Stimulated activated CD8-positive, alpha-beta memory T cell treated with anti-CD3 and anti-CD28 coated beads, Interleukin-4, amount 100 ng/mL, for 4 hours (primary cell): ENCODE measurements at places on chromosomes 11 and 22.

DNA sequence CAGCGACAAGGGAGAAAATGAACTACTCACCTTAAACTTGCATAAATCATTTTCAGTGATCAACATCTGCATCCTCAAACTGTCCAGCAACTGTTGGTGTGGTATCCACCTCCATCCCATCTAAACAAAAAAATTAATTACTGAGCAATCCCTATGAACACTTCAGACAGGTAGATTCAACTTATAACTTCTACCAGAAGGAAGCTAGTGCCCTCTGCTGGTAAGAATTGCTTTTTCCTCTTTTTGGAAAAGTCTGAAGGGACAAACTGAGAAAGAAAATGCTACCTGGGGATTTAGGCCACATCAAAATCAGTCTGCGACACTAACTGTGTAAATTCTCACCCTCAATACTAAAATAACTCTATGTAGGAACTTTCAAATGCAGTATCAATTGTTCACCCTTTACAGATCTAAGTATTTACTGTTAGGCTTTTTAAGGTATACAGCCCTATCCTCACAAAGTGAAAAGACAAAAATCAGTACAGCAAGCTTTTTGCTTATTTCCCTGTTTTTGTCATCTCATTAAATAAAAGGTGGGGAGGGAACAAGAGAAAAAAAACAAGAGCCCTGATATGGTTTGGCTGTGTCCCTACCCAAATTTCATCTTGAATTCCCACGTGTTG is 17.9 kb downstream of the CLNS1A start:
- no peak for DNase-seq

DNA sequence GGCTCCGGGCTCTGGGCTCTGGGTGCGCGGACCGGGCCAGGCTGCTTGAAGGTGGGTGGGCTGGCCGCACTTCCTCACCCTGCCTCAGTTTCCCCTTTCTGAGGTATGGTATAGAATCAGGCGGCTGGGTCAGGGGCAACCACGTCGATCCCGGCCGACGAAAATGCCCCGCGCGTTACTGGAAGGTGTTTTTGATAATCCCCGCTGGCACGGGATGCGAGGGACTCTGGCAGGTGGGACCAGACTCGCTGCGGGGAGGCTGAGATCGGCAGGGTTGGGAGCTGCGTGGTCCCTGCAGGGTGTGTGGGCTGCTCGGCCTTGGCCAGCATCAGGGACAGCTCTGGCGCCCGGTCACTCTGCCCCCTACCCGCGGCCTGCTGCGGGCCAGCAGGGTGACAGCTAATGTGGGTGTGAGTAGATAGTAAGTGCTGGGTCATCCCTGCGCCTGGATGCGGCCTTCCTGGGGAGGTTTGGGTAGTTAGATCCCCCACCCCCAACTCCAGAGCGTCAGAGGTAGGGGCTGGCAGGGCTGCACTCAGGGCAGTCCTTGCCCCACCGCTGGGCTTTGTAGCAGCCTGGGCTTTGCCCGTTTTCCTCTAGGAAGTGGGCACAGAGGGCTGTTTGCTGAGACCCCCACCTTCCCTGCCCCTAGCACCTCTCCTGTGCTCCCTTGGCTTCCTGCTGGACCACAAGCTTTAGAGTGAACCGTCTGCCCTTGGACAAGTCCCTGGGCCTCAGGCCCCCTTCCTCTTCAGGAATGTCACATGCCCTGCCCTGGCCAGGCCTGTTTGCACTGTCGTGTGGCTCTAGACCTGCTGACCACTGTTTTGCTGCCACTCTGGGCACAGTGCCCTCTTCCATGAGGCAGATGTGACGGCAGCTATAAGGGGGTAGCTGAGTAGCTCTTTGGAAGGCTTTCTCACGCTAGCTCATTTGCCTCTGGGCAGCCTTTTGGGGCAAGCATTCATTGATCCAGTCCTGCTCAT is 579 bp downstream of the TANGO2 start:
- no peak for DNase-seq

DNA sequence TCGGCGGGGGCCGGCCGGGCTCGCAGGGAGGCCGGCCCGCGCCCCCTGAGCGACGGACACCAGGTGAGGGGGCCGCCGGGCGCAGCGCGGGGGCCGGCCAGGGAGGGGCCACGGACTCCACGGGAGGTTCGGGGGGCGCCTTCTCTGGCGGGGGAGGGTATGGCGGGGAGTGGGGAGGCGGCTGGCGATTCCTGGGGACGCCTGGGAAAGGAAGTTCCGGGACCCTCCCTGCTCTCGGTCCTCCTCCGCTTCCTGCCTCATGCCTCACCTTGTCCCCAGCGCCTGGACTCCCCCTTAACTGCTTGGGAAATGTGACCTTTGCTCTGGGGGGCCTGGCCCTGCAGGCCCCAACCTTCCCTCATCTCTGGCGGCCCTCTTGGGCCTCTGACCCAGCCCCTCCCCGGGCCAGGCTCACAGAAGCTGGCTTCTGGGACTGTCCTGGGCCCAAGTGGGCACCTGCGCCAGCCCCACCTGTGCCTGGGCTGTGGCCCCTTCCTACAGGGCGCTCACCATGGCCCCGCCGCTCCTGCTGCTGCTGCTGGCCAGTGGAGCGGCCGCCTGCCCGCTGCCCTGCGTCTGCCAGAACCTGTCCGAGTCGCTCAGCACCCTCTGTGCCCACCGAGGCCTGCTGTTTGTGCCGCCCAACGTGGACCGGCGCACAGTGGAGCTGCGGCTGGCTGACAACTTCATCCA is 516 bp downstream of the LRFN4 start:
- DNase-seq: no peak

DNA sequence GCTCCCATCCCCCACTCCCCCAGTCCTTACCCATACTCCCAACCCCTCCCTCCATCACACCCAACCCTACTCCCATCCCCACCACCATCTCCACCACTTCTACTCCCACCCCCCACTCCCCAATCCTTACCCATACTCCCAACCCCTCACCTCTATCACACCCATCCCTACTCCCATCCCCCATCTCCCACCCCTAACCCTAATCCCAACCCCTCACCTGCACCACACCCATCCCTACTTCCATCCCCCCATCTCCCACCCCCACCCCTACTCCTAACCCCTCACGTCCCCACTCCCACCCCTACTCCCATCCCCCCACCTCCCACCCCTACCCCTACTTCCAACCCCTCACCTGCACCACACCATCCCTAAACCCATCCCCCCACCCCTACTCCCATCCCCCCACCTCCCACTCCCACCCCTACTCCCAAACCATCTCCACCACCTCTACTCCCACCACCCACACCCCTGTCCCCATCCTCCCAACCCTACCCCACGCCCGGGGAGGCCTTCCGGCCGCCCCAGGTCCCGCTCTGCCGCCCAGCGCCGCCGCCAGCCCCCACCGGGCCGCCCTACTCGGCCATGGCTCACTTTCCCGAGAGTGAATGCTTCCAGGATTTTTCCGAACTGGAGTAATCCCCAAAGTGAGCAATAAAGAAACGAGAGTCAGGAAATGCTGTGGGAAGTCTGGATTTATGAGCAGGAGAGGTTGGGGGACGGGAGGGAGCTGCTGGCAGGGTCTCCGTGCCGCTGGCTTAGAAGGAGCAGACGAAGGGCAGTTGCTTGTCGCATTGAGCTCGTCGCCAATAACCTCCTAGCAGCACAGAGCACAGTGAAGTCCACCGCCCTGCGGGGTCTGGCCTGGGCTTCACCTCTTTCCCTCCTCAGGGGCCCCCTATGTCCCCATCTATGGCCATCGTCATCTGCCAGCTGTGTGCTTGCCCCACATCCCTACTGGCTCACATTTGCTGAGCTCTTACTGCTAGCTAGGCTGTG is 4.6 kb downstream of the PRG3 start:
- no peak for DNase-seq

DNA sequence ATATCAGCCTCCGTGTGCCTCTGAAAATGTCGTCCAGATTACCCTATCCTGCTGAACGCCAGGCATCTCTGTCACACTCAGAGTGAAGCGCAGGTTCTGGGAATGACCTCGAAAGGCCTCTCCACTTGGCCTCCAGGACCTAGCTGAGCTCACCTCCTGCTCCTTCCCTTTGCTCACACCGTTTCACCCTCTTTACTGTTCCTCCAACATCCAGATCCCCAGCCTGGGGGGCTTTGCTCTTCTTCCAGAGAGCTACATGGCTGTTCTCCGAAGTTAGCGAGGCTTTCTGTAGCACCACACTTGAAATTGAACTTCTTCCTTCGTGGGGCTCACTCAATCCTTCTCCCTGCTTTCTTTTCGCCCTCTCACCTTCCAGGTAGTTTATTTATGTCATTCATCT is 27.9 kb downstream of the GLB1L2 start:
- no peak for DNase-seq

GRCh38 chr22:25696763-25697162 is 45.2 kb upstream of the MYO18B start:
- DNase-seq: no peak

DNA sequence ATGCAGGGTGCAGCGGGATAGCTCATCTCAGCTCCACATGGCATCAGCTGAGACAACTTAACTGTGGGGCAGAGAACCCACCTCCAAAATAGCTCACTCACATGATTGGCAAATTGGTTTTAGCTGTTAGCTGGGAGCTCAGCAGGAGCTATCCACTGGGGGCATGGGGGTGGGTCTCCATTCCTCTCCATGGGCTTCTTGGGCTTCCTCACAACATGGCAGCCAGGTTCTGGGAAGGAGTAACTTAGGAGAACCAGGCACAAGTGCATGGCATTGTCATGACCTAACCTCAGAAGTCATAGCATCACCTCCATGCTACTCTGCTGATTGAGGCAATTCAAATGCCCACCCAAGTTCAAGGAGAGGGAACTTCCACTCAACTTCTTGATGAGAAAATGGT is 85.5 kb downstream of the MN1 start:
- no peak for DNase-seq

DNA sequence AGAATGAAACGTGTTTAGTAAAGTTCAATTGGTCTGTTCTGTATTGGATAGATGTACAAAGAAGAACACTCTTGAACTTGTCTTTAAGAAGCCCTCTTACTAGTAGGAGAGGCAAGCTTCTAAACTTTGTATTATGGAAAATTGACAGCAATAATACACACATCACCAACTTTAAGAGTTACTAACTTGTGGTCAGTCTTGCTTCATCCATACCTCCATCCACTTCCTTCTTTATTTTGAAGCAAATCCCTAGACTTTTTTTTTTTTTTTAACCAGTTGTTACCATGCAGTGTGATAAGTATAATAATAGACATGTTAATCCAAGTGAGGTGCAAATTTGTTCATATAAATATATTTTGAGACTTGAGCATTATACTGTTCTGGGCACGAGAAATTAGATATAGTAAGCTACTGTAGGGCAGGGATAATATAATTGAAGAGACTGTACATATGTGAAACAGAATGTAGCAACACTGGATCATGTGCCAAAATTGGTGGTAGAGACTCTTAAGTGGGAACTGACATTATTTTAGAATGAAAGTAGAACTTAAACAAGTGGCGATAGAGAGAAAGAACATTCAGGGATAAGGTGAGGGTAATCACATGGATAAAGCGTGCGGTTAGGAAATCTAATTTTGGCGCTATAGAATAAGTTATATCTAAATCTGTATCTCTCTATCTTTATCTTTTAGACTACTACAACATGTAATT is 6.5 kb downstream of the FAR1 start:
- no peak for DNase-seq

GRCh38 chr22:23591201-23591791 is 11.2 kb upstream of the IGLL1 start:
- peak; percentile 31 for DNase-seq

DNA sequence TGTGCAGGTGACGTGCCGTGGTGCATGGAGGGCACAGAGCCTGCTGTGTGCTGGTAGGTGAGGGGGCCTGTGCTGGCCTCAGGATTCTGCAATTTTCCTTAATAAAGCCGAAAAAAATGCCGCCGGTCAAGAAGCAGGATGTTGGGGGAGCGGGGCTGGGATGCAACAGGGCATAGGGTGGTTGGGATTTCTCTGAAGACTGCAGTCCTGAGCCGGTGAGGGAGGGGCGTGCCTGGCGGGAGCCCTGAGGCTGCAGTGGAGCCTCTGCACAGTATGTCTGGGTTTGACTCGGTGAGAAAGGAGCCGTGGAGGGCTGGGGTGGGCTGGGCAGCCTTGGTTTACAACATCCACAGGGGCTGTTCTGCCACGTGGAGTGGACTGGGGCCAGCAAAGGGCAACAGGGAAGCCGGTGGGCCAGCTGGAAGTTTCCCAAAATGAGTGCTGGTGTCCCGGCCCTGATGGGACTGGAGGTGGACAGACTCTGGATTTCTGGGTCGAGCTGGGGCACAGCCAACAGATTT is 1.3 kb downstream of the CDHR5 start:
- no peak for DNase-seq

DNA sequence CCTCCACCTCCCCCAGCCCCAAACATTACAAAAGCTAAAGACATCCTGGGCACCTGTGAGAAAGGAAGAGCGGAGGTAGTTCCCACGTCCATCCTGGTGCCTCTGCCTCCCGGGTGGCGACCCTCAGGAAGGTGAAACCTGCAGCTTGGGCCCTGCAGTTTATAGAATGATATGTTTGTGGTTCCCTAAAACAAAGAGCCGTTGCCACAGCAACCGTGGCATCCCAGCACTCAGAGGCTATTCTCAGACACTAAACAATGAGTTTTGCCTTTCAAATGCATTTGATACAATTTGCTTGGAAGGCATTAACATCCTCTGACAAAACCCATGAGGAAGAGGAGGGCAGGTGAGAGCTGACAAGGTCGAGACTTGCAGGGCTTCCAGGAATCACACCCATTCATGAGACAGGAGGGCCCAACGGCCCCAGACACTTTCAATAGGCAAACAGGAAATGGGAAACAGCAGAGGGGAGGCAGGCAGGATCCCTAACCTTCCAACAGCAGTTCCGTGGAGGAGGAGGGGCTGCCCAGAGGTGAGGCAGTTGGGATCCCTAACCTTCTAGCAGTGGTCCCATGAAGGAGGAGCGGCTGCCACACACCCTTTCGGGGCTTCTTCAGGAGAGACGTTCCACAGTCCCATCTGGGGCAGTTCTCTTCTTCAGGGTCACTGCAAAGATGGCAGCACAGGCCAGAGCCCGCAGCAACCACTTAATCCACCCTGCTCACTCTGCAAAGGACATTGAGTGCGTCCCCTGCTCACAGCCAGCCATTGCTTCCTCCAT is 379.2 kb downstream of the SHANK2 start:
- DNase-seq: no peak

DNA sequence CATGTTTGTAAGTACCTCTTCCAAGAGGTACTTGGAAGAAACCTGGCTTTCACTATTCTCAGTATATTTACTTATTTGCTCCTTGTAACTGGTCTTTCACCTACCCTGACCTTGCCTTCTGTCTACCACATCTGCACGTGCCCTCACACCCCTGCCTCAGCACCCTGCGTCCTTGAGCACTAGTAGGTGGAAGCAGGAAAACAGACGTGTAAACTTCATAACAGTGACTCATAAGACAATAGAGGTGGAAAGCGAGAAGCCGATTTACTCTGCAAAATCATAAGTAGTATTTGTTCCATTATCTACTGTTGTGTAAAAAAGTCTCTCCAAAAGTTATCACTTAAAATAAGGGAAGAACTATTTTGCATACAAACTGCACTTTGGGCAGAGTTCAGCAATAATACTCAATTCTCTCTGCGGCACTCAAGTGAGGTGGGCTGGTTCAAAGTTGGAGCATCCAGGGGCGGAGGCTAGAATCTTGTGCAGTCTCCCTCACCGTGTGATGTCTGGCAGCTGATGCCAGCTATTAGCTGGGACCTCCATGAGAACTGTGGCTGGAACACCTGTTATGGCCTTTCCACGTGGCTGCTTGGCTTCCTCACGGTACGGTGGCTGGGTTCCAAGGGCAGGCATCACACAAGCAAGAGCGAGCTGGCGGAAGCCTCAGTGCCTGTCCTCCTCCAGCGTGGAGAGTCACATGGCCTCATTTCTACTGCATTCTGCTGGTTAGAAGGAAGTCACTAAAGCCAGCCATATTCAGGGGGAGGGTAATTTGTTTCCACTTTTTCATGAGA is 30.4 kb downstream of the PACS1 start:
- peak; percentile 25 for DNase-seq

- DNase-seq: no peak
These were observed 67.4 kb downstream of the ZBTB44 start for GRCh38 chr11:130247319-130247718.
